Small intestine (tissue), 16 donors: ENCODE measurements at places on chromosomes 7 and 10. TPM values are rescaled to one million over a fixed set of nuclear protein-coding genes. Genes with fewer than 3 reads are reported as not detected.

GRCh38 chr10:132754071-132754470 lies 31.9 kb downstream of the NKX6-2 start:
- H3K4me3 ChIP-seq: no peak overlapping the region
- no peaks in the 10 kb centered on the region for H3K27me3 ChIP-seq
- H3K4me1 ChIP-seq: no peaks in the 10 kb centered on the region
- no peak for DNase-seq
- no peak overlapping the region for H3K27ac ChIP-seq
- H3K36me3 ChIP-seq: peaks cover 3% of the 10 kb centered on the region

VAX1 gene
- polyA plus RNA-seq: not detected

- peak overlapping the region; percentile 77 for H3K4me3 ChIP-seq
- DNase-seq: no peak
- no peaks in the 10 kb centered on the region for H3K36me3 ChIP-seq
- H3K27ac ChIP-seq: peak overlapping the region; percentile 99
- H3K27me3 ChIP-seq: no peaks in the 10 kb centered on the region
Measured at GRCh38 chr10:63268149-63268797, 135.1 kb downstream of the NRBF2 start.

SUN3 gene
- polyA plus RNA-seq: not detected

- H3K36me3 ChIP-seq: no peaks in the 10 kb centered on the region
- no peaks in the 10 kb centered on the region for H3K27me3 ChIP-seq
- no peak for DNase-seq
- peak overlapping the region; percentile 62 for H3K4me3 ChIP-seq
- H3K27ac ChIP-seq: no peak overlapping the region
Measured at GRCh38 chr7:138980563-138981291, 462 bp downstream of the KIAA1549 start.

FAM25A gene
- not detected for polyA plus RNA-seq

DNA sequence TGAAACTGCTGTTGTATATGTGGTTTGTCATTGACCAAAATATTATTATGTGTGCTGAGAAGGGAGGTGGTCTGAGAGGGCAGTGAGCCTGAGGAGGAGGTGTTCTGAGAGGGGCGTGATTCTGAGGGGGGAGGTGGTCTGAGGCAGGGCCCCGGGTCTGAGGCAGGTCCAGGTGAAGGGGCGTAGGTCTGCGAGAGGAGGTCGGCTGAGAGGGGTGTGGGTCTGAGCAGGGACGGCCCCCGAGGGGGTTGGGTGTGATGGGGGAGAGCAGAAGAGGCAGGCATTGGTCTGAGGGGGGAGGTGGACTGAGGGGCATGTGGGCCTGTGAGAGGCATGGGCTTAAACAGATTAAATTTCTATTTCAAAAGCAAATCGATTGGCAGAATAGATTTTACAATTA lies 32.4 kb downstream of the AKR1C4 start:
- H3K36me3 ChIP-seq: no peaks in the 10 kb centered on the region
- H3K27me3 ChIP-seq: no peaks in the 10 kb centered on the region
- H3K27ac ChIP-seq: no peak overlapping the region
- H3K4me3 ChIP-seq: no peak overlapping the region

GRCh38 chr10:85967594-85967993 lies 399.0 kb downstream of the GRID1 start:
- DNase-seq: no peak
- H3K36me3 ChIP-seq: no peaks in the 10 kb centered on the region
- H3K4me3 ChIP-seq: no peak overlapping the region
- no peak overlapping the region for H3K27ac ChIP-seq
- H3K27me3 ChIP-seq: no peaks in the 10 kb centered on the region

GRCh38 chr10:110802551-110803238 lies 69.0 kb upstream of the PDCD4 start:
- H3K27me3 ChIP-seq: no peaks in the 10 kb centered on the region
- DNase-seq: peak; percentile 68
- no peak overlapping the region for H3K4me3 ChIP-seq
- H3K27ac ChIP-seq: no peak overlapping the region

- H3K4me1 ChIP-seq: no peaks in the 10 kb centered on the region
- H3K27me3 ChIP-seq: no peaks in the 10 kb centered on the region
- no peak overlapping the region for H3K27ac ChIP-seq
- H3K36me3 ChIP-seq: no peaks in the 10 kb centered on the region
- no peak for DNase-seq
- no peak overlapping the region for H3K4me3 ChIP-seq
Measured at GRCh38 chr10:9301148-9301547, 1246.7 kb downstream of the GATA3 start.

CUBN gene
- polyA plus RNA-seq: not detected

TMEM225B gene
- 0.93 TPM for polyA plus RNA-seq

ANKIB1 gene
- 10.8 TPM for polyA plus RNA-seq

CALCR gene
- 0.53 TPM for polyA plus RNA-seq

GRCh38 chr7:105691082-105691679 lies 109.9 kb upstream of the EFCAB10 start:
- peaks cover 13% of the 10 kb centered on the region for H3K36me3 ChIP-seq
- H3K4me1 ChIP-seq: no peaks in the 10 kb centered on the region
- H3K27ac ChIP-seq: peak overlapping the region; percentile 88
- H3K27me3 ChIP-seq: no peaks in the 10 kb centered on the region
- no peak overlapping the region for H3K4me3 ChIP-seq

DNA sequence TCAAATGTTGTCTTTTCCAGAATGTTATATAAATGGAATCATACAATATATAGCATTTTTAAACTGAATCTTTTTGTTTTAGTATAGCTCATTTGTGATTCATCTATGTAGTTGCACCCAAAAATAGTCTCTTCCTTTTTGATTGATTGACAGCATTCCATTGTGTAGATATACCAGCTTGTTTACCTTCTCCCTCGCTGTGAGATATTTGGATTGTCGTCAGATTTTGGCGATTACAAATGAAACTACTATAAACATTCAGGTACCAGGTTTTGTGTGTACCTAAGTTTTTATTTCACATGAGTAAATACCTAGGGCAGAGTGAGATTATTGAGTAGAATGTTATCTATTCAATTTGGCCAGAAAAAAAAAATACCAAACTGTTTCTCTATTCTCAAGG lies 584.7 kb upstream of the SORCS1 start:
- H3K27me3 ChIP-seq: no peaks in the 10 kb centered on the region
- no peak overlapping the region for H3K4me3 ChIP-seq
- H3K4me1 ChIP-seq: no peaks in the 10 kb centered on the region
- no peak for DNase-seq
- H3K36me3 ChIP-seq: no peaks in the 10 kb centered on the region

DNA sequence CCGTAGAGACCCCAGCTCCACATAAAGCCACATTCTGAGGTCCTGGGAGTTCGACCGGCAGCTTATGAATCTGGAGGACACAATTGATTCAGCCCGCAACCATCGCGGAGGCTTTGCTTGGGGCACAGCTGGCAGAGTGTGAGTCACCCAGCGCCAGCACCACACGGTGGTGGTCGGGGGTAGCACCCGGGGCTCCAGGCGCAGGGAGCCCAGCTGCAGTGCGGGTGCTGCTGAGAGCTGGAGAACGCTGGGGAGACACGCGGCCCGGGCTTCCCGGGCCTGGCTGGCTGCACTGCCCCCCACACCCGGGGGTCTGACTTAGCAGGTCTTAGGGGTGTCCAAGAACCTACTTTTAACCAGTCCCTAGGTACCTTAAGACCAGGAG lies 87.9 kb downstream of the PAXIP1 start:
- H3K27me3 ChIP-seq: peaks cover 5% of the 10 kb centered on the region
- H3K4me1 ChIP-seq: no peaks in the 10 kb centered on the region
- no peaks in the 10 kb centered on the region for H3K36me3 ChIP-seq

DNA sequence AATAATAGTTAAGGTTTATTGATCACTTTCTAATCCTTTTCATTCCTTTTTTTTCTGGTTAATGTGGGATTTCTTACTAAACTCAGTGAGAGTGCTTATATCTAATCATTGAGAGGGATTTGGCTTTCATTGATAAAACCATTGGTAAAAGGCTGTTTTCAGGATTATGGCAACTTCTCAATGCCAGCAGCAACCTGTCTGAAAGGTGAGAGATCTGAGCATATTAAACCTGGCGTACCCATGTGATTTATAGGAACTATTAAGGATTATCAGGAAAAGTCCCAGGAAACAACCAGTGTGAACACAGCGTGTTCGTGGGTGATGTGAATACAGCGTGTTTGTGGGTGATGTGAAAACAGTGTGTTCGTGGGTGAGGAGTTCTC lies 65.9 kb downstream of the PDIA4 start:
- H3K27ac ChIP-seq: no peak overlapping the region
- no peaks in the 10 kb centered on the region for H3K4me1 ChIP-seq
- no peaks in the 10 kb centered on the region for H3K36me3 ChIP-seq
- DNase-seq: no peak
- no peak overlapping the region for H3K4me3 ChIP-seq
- H3K27me3 ChIP-seq: no peaks in the 10 kb centered on the region

CTAGE6 gene
- not detected for polyA plus RNA-seq

ELFN1 gene
- 2.0 TPM for polyA plus RNA-seq

IL2RA gene
- polyA plus RNA-seq: not detected

DNA sequence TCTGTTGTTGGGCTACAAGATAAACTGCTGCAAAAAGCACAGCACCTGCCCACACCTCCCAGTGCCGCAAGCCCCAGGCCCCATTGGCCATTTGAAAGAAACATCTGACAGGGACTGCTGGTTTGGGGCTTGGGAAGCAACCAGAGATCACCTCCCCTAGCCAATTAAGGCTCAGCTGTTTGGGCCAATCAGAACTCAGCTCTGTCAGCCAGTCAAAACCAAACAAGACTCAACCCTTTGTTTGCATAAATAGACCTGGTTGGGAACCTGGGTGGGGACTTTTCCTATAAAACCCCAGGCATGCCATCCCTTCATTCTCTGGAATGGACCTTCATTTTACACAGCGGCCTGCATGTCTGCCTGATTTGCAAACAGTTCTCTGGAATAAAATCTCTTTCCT lies 17.2 kb upstream of the NME8 start:
- H3K4me3 ChIP-seq: no peak overlapping the region
- no peak overlapping the region for H3K27ac ChIP-seq
- H3K27me3 ChIP-seq: no peaks in the 10 kb centered on the region

DNA sequence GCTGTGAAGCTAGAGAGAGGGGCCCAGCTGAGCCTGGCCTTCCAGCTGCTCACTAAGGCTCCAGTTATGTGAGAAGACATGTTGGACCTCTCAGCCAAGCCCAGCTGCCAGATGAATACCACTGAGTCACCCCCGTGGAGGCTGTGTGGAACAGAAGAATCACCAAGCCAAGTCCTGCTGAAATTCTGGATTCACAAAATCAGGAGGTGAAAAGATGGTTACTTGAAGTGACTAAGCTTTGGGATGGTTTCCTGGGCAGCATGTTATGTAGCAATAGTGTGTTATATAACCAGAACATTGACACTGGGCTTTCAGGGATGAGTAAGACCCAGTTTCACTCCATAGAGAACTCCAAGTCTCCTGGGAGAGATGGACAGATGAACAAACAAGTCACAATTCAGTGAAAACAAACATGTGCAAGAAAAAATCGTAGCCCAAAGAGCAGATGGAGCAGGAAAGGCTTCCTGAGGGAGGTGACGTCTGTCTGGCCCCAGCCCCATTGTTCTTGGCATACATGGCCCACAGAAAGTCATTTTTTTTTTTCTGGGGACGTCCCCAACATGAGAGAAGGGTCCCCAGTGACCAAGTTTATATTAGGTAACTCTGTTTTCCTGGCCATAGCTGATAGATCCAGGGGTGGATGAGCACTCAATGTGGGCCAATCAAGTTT lies 64.1 kb upstream of the PDZD8 start:
- no peak for DNase-seq
- no peak overlapping the region for H3K4me3 ChIP-seq
- H3K27ac ChIP-seq: no peak overlapping the region
- no peaks in the 10 kb centered on the region for H3K4me1 ChIP-seq
- H3K27me3 ChIP-seq: no peaks in the 10 kb centered on the region
- H3K36me3 ChIP-seq: no peaks in the 10 kb centered on the region
